ENCODE measurements at places on chromosomes 2 and 18.

- no peak for DNase-seq
These were observed 43.4 kb upstream of the OTOF start for GRCh38 chr2:26521054-26521912.

- no peak for DNase-seq
These were observed 47.7 kb downstream of the RAPGEF4 start for GRCh38 chr2:172783165-172783898.

GRCh38 chr2:24313744-24314632 lies 46.3 kb downstream of the ITSN2 start:
- DNase-seq: no peak

GRCh38 chr18:58996131-58996641 lies 131.5 kb downstream of the ZNF532 start:
- DNase-seq: no peak

DNA sequence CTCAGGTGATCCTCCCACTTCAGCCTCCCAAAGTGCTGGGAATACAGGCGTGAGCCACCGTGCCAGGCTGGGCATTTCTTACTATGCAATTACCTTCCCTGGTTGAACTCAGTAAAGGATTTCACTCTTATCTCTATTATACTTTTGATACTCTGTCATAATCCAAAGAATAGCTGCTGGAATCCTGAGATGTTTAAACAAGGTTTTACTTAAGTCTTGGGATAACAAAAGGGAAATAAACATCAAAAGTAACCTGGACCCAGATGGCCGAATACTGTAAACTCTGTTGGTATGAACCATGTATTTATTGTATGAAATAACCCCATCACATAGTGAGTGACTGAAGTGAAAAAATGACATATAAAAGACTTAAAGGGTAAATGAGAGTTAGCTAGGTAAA lies 11.9 kb upstream of the DLX2 start:
- DNase-seq: no peak

GRCh38 chr2:178219247-178219646 lies 24.9 kb downstream of the OSBPL6 start:
- no peak for DNase-seq

DNA sequence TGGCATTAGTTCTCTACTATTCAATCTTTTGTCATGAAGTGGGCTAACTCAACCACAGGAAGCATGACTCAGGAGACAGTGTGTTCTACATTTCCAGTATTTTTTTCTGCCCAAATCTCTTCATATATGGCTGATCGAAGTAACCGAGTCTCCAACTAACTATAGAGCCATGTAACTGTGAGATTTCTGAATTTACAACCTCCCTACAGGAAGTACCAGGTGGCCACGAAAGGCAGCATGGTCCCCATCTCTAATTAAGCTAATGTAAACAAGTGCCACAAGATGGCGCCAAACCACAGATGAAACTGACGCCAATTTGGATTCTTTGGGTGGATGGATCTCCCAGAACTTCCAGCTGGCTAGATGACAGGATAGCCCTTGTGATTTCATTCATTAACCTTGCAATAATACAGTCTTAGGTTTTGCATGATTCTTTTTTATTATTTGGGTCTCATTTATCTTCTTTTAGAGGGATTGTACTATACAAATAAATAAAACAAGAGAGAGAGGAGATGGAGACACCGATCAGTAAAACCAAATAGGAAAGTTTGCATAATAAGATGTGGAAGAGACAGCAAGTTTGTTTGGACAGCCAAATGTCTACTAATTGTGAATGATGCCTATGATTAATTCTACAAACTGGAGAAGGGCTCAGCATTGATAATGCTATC lies 18.3 kb upstream of the ARHGAP15 start:
- peak; percentile 59 for DNase-seq

- DNase-seq: no peak
These were observed 266.7 kb downstream of the SH3BP4 start for GRCh38 chr2:235218486-235218907.
